Anterior cingulate cortex (tissue), 58 donors: ENCODE measurements at places on chromosomes 3 and 15.
A peak's percentile ranks its signal among the peaks of the same experiment; 100 is the strongest.

DNA sequence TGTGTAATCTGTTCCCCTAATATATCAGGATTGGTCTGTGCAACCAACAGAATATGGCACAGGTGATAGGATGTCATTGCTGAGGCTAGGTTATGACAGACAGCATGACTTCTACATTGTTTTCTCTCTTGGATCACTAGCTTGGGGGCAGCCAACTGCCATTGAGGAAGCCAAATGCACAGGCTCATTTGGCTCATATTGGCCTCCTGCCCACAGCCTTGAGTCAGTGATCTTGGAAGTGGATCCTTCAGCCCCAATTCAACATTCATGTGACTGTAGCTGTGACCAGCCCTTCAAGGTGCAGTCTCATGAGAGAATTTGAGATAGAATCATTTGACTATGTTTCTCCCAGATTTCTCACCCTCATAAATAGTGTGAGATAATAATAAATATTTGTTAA lies 675.6 kb downstream of the GRM7 start:
- no peak for DNase-seq

DNA sequence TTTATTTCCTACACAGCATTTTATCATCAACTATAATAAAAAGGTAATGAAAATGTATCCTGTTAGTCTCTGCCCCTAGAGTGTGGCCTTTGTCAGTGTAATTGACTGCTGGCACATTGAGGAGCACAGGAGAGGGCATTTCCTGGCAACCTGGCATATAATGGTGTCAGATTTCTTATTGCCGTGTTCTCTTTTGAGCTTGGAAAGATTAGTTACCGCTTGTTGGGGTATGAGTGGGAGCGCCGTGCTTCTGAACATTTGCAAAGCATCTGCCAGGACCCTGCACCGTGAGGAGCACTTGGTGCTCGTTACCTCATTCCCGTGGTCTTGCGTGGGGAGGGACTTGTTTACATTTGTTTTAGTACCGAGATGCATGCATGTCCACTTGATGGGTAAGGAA lies 124.4 kb downstream of the PTPRG start:
- no peak for DNase-seq

GRCh38 chr3:133393691-133394474 lies 6.0 kb upstream of the BFSP2 start:
- DNase-seq = no peak

DNA sequence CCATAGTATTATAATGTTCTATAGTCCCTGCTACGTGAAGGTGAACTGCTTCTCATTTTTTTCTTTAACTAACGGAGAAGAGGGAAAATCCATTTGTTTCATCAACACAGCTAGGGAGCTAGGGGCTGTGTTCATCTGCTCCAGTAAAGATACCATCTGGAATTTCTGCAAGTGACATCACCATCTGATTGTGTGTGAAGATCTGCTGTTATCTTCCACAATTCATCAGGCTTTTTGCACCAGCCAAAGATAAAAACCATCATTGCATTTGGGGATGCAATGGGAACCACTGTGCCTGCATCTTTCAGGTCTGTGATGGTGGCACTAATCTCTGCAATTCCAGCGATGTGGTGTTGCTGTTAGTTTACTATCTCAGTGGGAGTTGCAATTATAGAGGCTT lies 35.5 kb upstream of the NOX5 start:
- DNase-seq = no peak

GRCh38 chr3:182450942-182451787 lies 342.1 kb upstream of the ATP11B start:
- DNase-seq = no peak

- DNase-seq = no peak
These were observed 21.6 kb downstream of the SEC61A1 start for GRCh38 chr3:128073807-128074206.

GRCh38 chr15:31830591-31830990 lies 199.7 kb upstream of the CHRNA7 start:
- no peak for DNase-seq

DNA sequence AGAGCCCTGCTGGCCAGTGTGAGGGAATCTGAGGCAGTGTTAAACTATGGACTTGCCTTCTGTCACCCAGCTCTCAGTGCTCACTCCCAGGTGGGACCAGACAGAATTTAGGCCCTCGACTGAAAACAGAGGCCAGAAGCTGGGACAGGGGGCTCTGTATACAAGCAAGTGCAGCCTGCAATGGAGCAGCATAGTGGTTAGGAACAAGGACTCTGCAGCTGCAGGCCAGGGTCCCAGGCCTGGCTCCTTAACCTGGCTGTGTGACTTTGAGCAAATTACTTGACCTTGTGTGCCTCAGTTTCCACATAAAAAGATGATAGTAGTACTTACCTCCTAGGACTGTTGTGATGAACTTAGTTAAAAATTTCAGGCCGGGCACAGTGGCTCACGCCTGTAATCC lies 39.8 kb downstream of the CMTM7 start:
- DNase-seq = no peak

DNA sequence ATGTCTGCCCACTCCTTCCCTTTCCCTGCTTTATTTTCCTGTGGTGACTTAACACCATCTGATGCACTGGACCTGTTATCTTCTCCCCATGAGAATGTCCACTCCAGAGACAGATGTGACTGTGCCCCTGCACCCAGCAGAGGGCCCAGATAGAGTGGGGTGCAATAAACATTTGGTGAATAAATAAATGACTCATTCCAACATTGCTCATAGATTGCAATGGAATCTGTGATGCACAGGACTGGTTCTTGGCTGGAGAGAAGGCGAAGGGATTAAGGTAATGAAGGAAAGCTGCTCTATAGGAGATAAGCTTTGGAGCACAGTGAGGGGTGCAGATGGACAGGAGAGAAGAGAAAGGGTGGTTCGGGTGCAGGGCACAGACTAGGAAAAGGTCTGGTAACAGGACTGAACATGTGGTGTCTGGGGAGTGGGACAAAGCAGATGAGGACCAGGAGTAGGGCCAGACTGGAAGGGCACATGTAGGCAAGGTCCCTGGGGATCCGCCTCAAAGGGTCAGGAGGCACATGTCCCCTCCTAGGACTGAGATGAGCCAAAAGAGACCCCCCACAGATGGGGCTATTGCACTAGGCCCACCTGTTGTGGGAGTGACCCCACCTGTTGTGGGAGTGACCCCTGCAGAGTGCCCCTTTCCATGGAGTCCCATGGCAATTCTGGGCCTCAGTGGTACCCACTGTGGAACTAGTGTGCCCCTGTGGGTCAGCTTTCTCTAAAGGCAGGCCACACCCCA lies 17.5 kb upstream of the POC1A start:
- DNase-seq = no peak

DNA sequence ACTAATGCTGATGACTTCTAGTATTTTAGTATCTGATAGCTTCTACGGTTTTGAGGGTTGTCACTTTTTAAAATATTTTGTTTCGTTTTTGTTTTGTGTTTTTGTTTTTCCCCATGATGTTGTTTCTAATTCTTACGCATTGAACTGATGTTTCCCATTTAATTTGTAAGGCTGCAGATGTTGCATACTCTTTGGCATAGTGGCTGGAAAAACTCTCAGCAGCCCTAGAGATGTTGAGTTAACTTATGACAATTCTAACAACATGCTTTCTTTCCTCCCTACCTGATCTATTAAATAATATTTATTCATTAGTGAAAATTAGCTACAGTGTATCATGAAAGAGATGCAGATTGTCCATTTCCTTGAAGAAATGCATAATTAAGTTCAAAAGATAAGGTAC lies 559.3 kb upstream of the GRM7 start:
- DNase-seq = no peak

DNA sequence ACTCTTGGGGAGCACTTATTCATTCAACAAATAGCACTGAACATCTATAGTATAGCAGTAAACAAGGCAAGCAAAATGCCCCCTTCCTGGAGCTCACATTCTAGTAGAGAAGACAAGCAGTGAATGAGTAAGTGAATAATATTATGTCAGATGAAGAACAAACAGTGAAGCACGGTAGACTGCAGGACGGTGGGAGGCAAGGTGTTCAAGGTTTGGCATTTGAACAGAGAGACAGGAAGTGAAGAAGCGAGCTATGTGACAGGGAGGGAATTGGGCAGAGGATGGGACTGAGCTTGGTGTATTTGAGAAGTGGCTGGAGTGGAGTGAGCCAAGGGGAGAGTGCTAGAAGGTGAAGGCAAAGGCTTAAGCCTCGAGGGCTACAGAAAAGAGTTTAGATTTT lies 1.4 kb downstream of the CRELD1 start:
- no peak for DNase-seq

- no peak for DNase-seq
These were observed 5.7 kb downstream of the APH1B start for GRCh38 chr15:63283126-63283525.

GRCh38 chr15:60555806-60556205 lies 76.9 kb upstream of the ICE2 start:
- DNase-seq = no peak

- DNase-seq = no peak
These were observed 193.8 kb upstream of the PPP2R3A start for GRCh38 chr3:135771760-135772159.

GRCh38 chr15:101059381-101060341 lies 140.5 kb downstream of the LRRK1 start:
- DNase-seq = no peak

GRCh38 chr3:177102553-177102952 lies 94.7 kb downstream of the TBL1XR1 start:
- no peak for DNase-seq

DNA sequence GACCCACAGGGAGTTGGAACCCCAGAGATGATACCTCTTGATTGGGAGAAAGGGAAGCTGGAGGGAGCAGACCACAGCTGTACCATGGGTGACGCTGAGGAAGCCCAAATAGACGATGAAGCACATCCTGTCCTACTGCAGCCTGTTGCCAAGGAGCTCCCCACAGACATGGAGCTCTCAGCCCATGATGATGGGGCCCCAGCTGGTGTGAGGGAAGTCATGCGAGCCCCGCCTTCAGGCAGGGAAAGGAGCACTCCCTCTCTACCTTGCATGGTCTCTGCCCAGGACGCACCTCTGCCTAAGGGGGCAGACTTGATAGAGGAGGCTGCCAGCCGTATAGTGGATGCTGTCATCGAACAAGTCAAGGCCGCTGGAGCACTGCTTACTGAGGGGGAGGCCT lies 201.1 kb downstream of the AKAP13 start:
- DNase-seq = no peak

DNA sequence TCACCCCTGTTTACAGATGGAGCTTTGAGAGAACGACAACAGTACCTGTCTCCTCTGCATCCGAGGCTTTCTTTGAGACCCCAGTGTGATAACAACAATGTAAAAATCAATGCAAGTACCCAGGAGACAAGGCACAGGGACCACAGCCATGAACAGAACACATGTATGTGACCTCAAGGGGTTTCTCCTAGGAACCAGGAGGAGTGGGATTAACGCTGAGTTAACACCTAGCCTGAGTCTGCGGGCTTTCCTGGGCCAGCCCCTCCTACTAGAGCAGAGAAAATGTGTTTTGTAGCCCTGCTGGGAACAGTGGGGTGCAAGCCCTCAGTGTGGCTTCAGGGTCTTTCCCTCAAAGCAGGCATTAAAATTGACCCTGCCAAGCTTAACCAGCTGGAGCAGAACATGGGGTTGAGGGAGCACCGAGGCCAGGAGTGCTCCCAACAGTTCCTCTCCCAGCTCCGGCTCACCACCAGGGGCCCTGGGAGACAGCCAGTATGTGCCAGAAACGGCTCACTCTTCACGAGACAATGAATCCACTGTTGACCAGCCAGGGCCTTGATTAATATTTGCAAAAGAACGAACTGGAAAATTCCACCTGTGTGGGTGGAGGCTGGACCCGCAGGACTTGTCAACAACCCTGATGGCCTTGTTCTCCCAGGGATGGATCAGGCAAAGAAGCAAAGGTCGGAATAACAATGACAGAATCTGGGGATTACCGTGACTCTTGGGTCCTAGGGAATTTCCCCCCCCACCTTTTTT lies 3.6 kb downstream of the CHDH start:
- peak; percentile 70 for DNase-seq

- DNase-seq = peak; percentile 53
These were observed 1.2 kb downstream of the CLSTN2 start for GRCh38 chr3:139935866-139936817.

DNA sequence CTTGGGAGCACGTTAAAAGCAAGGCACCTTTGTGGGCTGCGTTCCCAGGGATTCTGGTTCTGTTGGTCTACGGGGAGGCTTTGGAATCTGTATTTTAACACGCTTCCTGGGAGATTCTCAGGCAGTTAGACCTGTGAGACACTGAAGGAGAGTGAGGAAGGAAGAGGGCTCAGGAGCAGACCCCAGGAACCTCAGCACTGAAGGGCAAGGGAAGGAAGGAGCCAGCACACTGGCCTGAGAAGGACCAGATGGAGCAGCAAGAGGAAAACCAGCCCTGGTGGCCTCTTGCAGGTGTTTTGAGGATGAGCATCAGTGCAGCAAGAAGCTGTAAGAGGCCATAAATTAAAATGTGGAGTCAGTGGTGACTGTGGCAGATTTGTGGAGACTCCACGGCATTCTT lies 146.7 kb downstream of the RPLP1 start:
- DNase-seq = no peak

GRCh38 chr15:53978253-53978906 lies at the start of gene UNC13C:
Gene UNC13C, plus strand, starts transcription at chr15:53978441. Its CDS starts 34,463 bp downstream, at chr15:54012904.
- DNase-seq = peak; percentile 64

DNA sequence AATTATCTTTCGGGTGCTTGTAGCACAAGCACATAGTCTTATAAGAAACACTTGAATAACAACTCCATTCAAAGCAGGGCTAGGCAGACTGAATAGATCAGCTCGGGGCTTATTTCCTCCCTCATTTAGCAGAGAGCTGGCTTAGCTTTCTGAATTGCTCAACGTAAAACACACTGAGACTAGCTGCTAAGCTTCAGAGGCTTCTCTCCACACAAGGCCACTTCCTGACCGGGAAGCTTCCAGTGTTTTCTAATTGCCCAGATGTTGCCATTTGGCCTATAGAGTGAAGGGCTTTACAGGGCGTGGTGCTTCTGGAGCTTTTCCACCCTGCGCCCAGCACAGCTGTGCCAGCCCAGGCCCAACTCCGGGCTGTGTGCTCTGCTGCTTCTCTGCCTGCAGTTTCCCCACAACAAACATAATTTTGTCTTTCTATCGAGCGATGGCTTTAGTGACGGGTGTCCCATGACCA lies 16.6 kb downstream of the FAM240A start:
- DNase-seq = no peak

DNA sequence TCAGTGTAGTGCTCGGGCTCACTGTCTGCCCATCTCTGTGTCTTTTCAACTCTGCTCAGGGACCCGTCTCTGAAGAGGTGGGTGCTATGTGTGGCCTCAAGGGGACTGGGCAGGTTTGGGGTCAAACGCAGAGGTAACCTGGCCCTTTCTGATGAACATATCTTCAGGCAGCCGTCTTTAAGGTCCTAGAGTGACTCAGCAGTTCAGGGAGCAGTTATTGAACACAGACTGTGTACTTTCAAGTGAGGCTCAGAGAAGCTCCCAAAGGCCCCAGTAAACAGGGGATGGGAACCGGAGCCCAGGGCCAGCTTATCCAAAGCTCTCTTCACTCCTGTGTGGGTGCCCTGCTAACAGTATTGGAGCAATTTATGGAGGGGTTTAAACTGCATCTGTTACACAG lies 73.1 kb downstream of the WDR76 start:
- no peak for DNase-seq
